ENCODE measurements at places on chromosomes 16 and 17.

- DNase-seq, result no peak
These were observed 12.0 kb downstream of the CREBBP start for GRCh38 chr16:3868556-3868955.

DNA sequence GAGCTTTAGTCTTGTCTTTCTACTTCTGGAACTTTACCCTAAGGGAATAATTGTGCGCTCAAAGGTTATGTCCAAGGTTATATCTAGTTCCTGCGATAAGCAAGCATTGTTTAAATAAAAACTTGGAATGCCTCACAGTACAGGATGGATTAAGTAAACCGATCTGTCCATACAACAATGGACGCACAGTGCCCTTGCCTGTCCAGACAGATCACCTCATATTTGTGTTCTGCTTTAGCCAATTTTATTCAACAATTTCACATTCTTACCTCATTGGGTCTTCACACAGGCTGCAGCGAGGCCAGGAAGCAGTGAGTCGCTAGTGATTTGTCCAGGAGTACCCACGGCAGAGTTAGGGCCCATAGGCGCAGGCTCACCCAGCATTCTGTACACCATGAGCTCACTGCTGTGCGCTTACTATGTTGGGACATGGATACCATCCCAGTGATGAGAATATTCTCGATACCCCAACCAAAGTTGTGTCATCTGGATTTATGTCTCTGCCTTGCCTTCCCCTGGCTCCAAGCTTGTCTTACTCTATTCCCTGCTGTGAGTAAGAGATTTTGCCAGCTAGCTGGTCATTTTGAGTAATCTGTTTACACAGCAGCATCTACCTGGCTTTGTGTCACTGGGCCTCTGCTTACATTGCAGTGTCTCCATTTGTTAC is 39.8 kb downstream of the USP43 start:
- DNase-seq, result no peak

GRCh38 chr16:89354325-89354724 is 136.0 kb downstream of the ANKRD11 start:
- DNase-seq, result no peak

GRCh38 chr17:57604771-57605674 is 140.1 kb downstream of the CCDC182 start:
- peak; percentile 74 for DNase-seq

DNA sequence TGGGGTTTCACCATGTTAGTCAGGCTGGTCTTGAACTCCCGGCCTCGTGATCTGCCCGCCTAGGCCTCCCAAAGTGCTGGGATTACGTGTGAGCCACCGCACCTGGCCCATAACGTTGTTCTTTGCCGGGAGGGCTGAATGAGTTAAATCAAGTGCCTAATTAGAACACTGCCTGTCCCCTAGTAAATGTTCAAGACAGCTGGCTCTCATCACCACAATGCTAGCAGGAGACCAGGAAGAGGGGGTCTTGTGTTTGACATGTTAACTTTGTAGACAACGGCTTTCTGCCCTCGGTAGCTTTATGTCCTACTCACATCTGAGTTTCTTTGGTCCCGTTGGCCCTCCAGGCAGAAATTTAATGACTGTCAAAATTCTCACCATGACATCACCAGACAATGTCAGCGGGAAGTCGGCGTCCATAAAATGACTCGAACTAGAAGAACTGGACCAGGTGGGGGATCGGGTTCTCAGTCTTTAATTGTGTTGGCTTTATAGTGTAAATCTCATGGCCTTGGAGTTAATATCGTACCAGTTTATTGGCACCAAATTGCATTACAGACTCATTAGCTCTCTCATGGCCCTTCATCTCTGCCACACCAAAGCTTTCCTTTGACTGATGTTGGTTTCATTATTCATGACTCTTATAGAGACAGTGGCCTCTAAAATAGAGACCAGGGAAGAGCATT is 11.4 kb upstream of the ITPRIPL2 start:
- no peak for DNase-seq

DNA sequence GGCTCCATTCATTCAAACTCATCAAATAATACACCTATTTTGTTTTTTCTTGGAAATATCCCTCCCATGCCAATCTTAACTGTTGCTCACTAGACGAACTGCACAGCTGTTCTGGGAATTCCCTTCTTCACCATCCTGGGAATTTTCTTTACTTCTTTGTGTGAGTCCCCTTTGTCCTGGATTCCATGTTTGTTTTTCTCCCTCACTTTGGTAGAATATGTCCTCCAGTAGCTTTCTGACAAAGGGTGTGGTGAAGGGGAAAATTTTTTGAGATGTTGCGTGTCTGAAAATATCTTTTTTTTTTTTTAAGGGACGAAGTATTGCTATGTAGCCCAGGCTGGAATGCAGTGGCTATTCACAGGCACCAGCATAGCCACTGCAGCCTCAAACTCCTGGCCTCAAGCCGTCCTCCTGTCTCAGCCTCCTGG is 17.2 kb upstream of the UTP6 start:
- DNase-seq, result no peak
